Endodermal cell (in vitro differentiated cells): ENCODE measurements at places on chromosomes 13 and 19.
A peak's percentile ranks its signal among the peaks of the same experiment; 100 is the strongest.

GRCh38 chr13:106376401-106377112, 158.9 kb downstream of the EFNB2 start:
- peaks cover 17% of the 10 kb centered on the region for H3K4me1 ChIP-seq
- peak; percentile 54 for DNase-seq
- H3K27ac ChIP-seq, result no peak overlapping the region
- no peaks in the 10 kb centered on the region for H3K36me3 ChIP-seq

GRCh38 chr19:52140032-52140710, 433 bp upstream of the ZNF616 start:
- DNase-seq, result no peak
- H3K27me3 ChIP-seq, result no peaks in the 10 kb centered on the region
- no peaks in the 10 kb centered on the region for H3K4me1 ChIP-seq
- peak overlapping the region; percentile 100 for H3K4me3 ChIP-seq
- peaks cover 22% of the 10 kb centered on the region for H3K36me3 ChIP-seq
- H3K27ac ChIP-seq, result no peak overlapping the region

DNA sequence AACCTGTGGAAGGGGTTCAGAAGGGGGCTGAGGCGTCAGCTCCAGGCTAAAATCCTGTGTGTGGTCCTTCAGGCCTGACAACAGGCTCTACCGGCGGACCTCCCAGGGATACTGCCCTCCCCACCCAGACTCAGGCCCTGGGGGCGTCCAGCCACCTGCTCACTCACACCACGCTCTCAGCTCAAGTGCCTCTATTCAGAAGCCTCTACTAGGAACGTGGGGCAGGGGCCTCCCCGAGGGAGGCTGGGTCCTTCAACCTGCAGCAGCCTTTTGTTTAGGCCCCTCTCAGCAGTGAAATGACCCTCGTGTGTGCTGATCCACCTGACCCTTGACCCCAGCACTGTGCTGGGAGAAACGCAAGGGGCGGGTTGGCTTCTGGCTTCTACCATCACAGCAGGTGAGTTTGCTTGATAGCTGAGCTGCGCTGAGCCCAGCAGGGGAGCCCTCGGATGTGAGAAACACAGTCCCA, 10.6 kb downstream of the PLPP2 start:
- H3K27me3 ChIP-seq, result no peaks in the 10 kb centered on the region
- no peak overlapping the region for H3K4me3 ChIP-seq
- no peaks in the 10 kb centered on the region for H3K36me3 ChIP-seq
- no peak overlapping the region for H3K27ac ChIP-seq

DNA sequence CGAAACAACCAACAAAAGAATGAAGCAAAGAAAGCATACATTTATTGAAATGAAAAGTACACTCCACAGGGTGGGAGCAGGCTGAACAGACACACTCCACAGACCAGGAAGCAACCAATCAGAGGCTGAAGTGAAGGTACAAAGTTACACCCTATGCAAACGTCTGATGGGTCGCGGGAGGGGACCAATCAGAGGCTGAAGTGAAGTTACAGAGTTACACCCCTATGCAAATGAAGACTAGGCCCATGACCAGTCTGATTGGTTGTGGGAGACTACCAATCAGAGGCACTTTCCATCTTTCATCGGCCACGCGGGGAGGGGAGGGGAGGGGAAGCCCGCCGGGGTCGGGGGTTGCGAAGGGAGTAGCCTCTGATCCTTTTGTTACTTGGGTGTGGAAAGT, 12.4 kb upstream of the FBL start:
- no peak overlapping the region for H3K27ac ChIP-seq
- H3K4me3 ChIP-seq, result no peak overlapping the region
- DNase-seq, result peak; percentile 82
- no peaks in the 10 kb centered on the region for H3K4me1 ChIP-seq
- H3K27me3 ChIP-seq, result no peaks in the 10 kb centered on the region

DNA sequence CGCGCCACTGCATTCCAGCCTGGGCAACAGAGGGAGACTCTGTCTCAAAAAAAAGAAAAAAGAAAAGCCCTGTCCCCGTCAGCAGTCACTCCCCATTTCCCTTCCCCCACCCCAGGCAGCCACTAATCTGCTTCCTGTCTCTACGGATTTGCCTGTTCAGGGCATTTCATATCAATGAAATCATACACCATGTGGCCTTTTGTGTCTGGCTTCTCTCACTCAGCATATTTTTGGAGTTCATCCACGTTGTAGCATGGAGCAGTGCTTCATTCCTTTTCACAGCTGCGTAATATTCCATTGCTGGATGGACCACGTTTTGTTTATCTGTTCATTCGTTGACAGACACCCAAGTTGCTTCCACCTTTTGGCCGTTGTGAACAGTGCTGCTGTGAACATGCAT, 36.1 kb upstream of the KLF2 start:
- no peak overlapping the region for H3K27ac ChIP-seq
- H3K27me3 ChIP-seq, result no peaks in the 10 kb centered on the region
- no peaks in the 10 kb centered on the region for H3K36me3 ChIP-seq
- H3K4me3 ChIP-seq, result no peak overlapping the region
- no peaks in the 10 kb centered on the region for H3K4me1 ChIP-seq

DNA sequence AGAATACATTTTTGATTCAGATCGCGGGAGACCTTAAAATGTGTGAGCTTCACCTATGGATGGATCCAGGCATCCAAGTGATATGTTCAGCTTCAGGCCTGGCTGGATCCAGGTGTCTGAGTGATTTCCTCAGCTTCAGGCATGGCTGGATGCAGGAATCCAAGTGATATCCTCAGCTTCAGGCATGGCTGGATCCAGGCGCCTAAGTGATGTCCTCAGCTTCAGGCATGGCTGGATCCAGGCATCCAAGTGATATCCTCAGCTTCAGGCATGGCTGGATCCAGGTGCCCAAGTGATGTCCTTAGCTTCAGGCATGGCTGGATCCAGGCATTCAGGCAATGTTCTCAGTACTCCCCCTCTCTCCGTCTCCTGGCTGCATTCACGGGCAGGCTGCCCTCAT, 60.7 kb downstream of the KCNC3 start:
- H3K36me3 ChIP-seq, result no peaks in the 10 kb centered on the region
- no peak for DNase-seq
- no peak overlapping the region for H3K4me3 ChIP-seq

DNA sequence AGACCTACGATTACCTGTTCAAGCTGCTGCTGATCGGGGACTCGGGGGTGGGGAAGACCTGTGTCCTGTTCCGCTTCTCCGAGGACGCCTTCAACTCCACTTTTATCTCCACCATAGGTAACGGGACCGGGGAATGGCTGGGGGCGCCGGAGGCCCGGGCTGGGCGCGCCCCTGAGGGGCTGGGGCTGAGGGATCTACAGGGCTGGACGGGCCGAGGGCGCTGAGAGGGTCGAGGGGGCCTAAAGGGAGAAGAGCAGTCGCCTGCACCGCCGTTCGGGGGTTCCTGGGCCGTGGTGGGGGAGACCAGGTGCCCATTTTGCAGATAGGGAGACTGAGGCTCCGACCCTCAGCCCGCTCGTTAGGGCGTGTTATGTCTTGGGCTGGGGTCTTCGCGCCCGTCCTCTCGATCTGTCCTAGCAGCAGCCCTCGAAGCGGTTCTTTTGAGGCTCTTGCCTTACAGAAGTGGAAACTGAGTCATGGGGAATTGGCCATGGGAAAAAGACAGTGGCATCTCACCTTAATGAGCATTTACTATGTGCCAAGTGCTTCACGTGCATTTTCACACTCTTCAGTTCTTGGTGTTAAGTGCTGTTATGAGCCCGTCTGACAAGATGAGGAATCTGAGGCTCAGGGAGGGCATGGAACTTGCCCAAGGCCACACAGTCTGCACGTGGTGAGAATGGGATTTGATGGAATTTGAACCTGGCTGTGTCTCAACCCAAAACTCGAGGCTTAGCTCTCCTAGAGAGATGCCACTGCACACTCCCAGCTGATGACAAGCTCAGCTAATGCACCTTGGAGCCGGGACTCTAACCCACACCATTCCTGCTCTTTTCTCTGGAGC, 442 bp downstream of the RAB8A start:
- no peak for DNase-seq
- H3K27ac ChIP-seq, result peak overlapping the region; percentile 30
- peak overlapping the region; percentile 87 for H3K4me3 ChIP-seq

GRCh38 chr19:50820549-50821247, 2.9 kb downstream of the KLK1 start:
- H3K27ac ChIP-seq, result no peak overlapping the region
- peaks cover 58% of the 10 kb centered on the region for H3K27me3 ChIP-seq
- no peaks in the 10 kb centered on the region for H3K36me3 ChIP-seq
- no peak overlapping the region for H3K4me3 ChIP-seq
- H3K4me1 ChIP-seq, result no peaks in the 10 kb centered on the region

GRCh38 chr13:48333976-48334375, 30.4 kb downstream of the RB1 start:
- no peak overlapping the region for H3K27ac ChIP-seq
- no peaks in the 10 kb centered on the region for H3K36me3 ChIP-seq
- no peak overlapping the region for H3K4me3 ChIP-seq
- no peak for DNase-seq

GRCh38 chr19:51246164-51246552, 4.7 kb upstream of the SIGLECL1 start:
- DNase-seq, result no peak
- H3K4me3 ChIP-seq, result no peak overlapping the region
- no peaks in the 10 kb centered on the region for H3K36me3 ChIP-seq
- H3K27me3 ChIP-seq, result no peaks in the 10 kb centered on the region

DNA sequence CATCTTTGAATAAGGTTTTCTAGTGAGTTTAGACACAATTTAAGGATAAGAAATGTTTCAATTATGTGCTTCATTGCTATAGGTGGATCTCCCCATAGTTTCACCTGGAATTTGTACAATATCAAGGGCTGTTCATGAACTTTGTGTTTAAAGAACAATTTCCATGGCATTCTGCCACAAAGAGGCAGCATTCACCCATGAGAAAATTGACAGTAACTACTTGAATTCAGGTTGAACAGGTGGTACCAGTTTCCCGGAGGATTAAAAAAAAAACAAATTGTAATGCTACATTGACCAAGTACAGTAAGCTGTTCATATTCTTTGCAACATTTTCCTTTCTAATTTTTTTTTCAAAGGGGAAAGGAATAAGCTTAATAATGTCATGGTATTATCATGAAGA, 9.1 kb downstream of the SLITRK5 start:
- H3K36me3 ChIP-seq, result no peaks in the 10 kb centered on the region
- H3K27me3 ChIP-seq, result peaks cover 40% of the 10 kb centered on the region
- H3K4me1 ChIP-seq, result no peaks in the 10 kb centered on the region
- no peak overlapping the region for H3K27ac ChIP-seq

DNA sequence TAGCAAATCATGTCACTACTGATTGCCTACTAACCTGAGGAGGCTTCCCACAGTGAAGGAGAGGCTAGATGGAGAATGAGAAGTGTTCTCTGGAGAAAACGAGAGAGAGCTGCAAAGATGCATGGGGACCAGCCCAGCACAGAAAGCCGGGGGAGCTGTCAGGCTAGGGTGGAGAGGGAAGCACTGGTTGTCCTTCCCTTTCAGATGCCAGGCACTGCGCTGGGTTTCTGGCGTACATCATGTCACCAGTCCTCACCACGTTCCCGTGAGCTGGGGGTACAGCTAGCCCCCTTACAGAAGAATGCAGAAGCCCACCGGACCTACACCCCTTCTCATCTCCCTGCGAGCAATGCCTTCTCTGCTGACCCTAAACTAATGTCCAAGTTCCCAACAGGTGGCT, 86.0 kb downstream of the STK24 start:
- H3K27me3 ChIP-seq, result no peaks in the 10 kb centered on the region
- peak; percentile 42 for DNase-seq
- peaks cover 7% of the 10 kb centered on the region for H3K36me3 ChIP-seq
- no peak overlapping the region for H3K4me3 ChIP-seq

DNA sequence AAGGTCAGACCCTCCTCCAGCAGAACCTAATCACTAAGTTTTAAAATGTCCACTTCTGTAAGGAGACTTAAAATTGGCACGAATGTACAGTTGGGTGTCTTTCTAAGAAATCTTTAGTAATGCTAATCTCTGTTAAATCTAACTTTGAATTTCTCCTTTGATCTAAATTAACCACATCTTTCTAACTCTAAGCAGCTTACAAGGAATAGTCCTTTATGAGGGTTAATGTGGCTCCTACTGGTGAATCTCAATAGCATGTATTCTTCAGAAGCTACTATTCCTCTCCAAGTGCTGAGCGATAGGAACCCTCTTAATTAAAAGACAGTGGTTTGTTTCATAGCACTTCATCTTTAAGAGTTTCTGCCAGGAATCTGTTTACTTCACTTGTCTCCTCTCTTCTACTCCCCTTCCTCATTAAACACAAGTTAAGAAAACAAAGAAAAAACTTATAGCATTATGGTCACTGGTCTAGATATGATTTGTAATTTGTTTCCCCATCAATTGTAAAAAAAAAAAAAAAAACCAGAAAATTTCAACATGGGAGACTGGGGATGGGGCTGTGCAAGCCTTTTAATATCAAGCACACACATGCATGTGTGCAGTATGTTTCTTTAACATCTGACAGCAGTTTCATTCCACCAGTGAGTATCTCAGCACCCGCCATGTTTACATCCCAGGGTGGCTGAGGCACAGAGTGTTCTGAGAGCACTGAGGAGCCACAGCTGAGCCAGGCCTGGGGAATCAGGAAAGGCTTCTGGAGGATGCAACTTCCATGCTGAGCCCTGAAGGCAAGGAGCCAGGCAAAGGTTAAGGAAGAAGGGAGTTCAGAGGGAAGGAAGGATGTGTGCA, 57.7 kb downstream of the ATP7B start:
- no peak overlapping the region for H3K4me3 ChIP-seq
- no peaks in the 10 kb centered on the region for H3K27me3 ChIP-seq
- no peak overlapping the region for H3K27ac ChIP-seq
- peaks cover 4% of the 10 kb centered on the region for H3K36me3 ChIP-seq
- peaks cover 5% of the 10 kb centered on the region for H3K4me1 ChIP-seq
- DNase-seq, result no peak

GRCh38 chr13:113166266-113166665, 7.8 kb downstream of the PROZ start:
- peaks cover 27% of the 10 kb centered on the region for H3K36me3 ChIP-seq
- H3K27ac ChIP-seq, result no peak overlapping the region
- peaks cover 20% of the 10 kb centered on the region for H3K4me1 ChIP-seq
- peak; percentile 32 for DNase-seq
- no peaks in the 10 kb centered on the region for H3K27me3 ChIP-seq

DNA sequence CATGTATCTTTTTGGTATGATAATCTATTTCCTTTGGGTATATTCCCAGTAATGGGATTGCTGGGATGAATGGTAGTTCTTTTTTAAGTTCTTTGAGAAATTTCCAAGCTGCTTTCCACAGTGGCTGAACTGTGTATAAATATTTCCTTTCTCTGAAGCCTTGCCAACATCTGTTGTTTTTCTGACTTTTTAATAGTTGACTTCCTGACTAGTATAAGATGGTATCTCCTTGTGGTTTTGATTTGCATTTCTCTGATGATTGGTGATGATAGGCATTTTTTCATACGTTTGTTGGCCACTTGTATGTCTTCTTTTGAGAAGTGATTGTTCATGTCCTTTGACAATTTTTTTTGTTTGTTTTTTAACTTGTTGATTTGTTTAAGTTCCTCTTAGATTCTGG, 61.6 kb upstream of the PCDH17 start:
- H3K36me3 ChIP-seq, result no peaks in the 10 kb centered on the region
- DNase-seq, result no peak
- no peaks in the 10 kb centered on the region for H3K27me3 ChIP-seq
- H3K4me3 ChIP-seq, result no peak overlapping the region
- no peaks in the 10 kb centered on the region for H3K4me1 ChIP-seq
- no peak overlapping the region for H3K27ac ChIP-seq

- no peak overlapping the region for H3K4me3 ChIP-seq
- no peaks in the 10 kb centered on the region for H3K27me3 ChIP-seq
- no peak overlapping the region for H3K27ac ChIP-seq
- H3K36me3 ChIP-seq, result no peaks in the 10 kb centered on the region
- H3K4me1 ChIP-seq, result no peaks in the 10 kb centered on the region
- no peak for DNase-seq
Measured at GRCh38 chr13:42152495-42152894, 104.0 kb downstream of the DGKH start.
